ENCODE measurements at places on chromosomes 5 and 9. TPM values are rescaled to one million over a fixed set of nuclear protein-coding genes. Genes with fewer than 3 reads are reported as not detected.
A peak's percentile ranks its signal among the peaks of the same experiment; 100 is the strongest.

The SLC34A3 gene
- 0.71 TPM for polyA plus RNA-seq

The SPATA31A3 gene
- not detected for polyA plus RNA-seq

The PFN3 gene
- polyA plus RNA-seq = not detected

The EDIL3 gene
- polyA plus RNA-seq = 12.1 TPM

The OR2K2 gene
- polyA plus RNA-seq = not detected

The TJP2 gene
- 13.8 TPM for polyA plus RNA-seq

The PPP3R2 gene
- polyA plus RNA-seq = not detected

The PLPP1 gene
- 59.8 TPM for polyA plus RNA-seq

DNA sequence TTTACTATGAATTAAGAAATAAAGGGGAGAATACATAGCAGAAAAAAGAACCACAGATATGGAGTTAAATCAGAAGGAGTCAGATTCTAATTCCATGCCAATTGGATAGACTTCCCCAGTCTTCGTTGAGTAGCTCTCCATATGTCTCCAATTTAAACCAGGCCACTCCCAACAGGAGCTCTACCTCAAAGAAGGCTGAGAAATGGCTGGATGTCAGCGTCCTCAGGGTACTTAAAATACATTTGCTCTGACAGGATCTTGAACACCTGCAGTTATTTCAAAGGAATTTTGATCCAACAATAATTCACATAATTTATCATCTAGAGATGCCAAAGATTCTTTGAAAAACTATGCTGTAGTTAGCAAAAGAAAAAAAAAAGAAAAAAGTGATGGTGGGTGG lies 133.9 kb upstream of the FBN2 start:
- peak; percentile 62 for DNase-seq

DNA sequence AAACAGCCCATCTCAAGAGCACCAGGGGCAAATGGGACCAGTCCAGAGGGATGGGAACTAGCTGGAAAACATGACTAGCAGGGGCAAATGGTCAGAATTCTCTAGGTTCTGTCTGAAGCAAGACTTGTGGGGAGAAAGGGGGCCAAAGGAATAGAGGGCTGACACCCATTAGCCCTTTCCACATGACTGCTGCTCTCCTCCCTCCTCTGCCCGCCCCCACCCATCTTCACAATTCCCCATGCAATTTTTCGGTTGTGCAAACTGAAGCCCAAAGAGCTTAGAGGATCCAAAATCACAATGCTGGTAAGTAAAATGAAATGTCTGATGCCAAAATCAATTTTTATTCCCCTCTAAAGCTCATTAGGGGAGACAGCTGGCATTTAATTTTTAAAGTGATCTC lies 207.1 kb downstream of the DCP2 start:
- DNase-seq = no peak

DNA sequence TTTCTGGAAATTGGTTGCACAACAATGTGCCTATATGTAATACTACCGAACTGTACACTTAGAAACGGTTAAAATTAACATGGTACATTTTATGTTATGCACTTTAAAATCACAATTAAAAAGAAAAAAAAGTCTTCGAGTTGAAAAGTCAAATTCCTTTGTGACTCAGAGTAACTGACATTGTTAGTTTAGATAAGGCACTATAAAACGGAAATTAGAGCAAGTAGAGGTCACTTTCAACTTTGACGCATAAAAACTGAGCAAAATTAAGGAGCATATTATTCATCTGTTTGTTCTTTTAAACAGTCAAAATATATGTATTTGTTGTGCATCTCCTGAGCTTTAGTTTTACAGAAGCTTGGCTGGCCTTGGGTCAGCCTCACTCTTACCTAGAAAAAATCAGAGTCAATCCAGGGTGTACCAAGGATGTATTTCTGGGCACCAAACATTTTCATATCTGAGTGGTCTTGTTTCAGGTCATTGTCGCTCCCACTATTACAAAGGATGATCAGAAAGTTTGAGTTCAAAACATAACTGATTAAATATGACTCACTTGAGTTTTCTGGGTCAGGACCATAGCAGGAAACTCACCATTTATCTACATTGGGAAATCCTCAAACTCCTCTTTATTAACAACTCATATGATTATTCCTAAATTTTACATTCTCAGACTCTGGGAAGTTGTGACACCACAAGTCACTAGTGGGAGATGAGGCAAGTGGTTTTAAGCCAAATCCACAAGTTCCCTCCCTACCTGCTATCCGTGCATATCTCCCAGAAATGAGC lies 160.6 kb downstream of the CCDC192 start:
- no peak for DNase-seq

DNA sequence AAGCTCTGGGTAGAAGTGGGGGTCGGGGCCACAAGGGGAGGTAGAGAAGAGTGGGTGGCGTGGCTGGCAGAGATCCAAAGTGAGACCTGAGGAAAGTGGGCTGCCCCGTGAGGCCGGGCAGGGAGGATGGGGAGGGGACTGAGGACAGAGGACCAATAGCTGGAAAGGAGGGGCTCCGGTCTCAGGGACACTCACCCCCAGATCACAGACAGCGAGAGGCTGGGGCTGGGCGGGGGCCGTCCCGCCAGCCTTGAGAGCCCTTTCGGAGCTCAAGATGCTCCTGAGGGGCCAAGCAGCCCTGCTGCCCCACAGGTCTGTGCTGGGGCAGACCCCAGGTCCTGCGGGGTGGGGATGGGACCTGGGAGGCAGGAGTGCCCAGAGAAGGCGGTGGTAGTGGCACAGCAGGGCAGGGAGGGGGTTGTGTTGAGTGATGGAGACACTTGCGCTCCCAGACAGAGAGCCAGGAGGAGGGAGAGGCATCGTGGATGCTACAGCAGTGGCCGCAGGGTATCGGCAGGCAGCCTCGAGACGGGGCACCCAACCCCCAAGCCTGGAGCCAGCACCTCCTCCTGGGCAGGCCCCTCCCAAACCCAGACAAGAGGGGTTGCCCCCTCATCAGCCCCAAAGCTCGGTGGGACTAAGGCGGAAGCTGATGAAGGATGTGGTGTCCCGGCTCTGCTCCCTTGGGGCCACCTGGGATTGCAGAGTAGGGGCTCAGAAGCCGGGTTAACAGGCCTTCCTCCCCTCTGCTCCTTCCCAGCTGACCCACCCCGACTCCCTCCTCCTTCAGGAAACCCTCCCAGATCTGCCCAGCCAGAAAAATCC lies 3.4 kb downstream of the SARDH start:
- no peak for DNase-seq

DNA sequence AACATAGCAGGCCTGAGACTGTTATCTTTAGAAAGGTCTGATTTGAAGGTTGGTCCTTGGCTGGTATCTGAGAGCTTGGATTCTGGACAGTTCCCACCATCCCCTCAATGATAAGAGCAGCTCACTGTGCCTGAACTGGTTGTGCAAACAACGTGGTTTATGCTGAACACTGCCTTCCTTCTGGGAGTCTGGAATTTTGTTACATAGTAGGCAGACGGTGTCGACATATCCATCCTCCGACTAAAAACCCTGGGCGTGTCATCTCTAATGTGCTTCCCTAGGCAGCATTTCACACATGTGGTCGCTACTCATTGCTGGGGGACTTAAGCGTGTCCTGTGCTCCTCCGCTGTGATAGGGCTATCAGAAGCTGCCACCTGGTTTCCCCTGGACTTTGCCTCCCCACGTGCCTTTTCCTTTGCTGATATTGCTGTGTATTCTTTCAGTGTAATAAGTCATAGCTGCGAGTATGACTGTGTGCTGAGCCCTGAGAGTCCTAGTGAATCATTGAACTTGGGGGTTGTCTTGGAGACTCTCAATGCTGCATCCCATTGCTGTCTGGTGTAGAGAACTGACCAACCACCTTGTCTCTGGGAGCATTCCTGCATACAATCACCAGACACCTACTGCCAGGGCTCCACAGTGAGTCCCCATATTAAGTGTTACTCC lies 119.1 kb upstream of the TBC1D2 start:
- DNase-seq = no peak

- DNase-seq = peak; percentile 22
These were observed 9.7 kb downstream of the ORM2 start for GRCh38 chr9:114339130-114339908.

DNA sequence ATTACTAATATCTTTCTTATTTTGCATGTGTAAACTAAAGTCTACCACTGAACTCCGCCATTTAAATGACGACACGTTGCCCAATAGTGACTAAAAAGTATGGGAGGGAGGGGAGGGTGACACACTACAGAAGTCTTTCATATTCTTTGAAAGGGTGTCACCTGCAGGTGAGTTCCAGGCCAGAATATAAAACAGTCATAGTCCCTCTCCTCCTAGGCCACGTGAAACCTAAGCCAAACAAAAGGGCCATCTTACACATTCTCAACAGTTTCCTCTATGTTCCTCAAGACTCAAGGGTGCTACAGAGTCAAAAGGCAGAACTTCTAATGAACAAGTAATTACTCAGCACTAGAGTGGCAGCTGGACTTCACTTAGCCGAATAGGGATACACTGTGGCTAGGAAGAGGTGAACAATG lies 6.4 kb downstream of the CEMIP2 start:
- DNase-seq = no peak

GRCh38 chr5:177310757-177311391 lies 824 bp downstream of the MXD3 start:
- no peak for DNase-seq

GRCh38 chr9:110769667-110770066 lies 101.1 kb downstream of the MUSK start:
- DNase-seq = no peak

DNA sequence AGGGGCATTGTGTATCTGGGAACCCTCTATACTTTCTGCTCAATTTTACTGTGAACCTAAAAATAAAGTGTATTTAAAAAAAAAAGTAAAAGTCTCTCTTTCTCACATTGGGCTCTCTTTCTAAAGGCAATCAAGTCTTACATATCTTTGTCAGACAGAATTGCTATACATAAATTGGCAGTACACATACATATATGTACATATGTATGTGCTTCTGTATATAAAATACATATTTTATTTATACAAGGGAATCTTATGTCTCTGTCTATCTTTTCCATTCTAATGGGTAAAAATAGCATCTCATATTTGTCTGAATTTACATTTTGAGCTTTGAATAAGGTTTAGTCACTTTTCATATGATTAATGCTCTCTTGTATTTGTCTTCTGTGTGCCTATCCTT lies 348.8 kb downstream of the SPATA31D1 start:
- no peak for DNase-seq

GRCh38 chr9:37290940-37291485 lies 131.5 kb upstream of the GRHPR start:
- no peak for DNase-seq

- no peak for DNase-seq
These were observed 1206.7 kb downstream of the CDH12 start for GRCh38 chr5:21646469-21646868.

DNA sequence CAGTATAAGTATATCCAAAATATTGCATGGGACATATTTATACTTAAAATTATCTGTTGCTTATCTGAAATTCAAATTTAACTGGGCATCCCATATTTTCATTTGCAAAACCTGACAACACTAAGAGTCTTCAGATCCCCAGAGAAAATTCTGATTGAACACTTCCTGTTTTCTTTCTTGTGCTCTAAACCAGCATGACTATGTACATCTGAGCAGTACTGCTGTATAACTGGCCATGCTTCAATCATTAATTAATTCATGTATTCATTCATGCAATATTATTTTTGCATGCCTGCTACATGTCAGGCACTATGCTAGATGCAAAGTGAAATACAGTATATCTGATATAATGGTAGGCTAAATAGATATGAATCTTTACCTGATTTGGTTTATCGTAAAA lies 461.2 kb downstream of the TLR4 start:
- DNase-seq = no peak

GRCh38 chr5:3303777-3304176 lies 291.9 kb upstream of the IRX1 start:
- DNase-seq = peak; percentile 62

DNA sequence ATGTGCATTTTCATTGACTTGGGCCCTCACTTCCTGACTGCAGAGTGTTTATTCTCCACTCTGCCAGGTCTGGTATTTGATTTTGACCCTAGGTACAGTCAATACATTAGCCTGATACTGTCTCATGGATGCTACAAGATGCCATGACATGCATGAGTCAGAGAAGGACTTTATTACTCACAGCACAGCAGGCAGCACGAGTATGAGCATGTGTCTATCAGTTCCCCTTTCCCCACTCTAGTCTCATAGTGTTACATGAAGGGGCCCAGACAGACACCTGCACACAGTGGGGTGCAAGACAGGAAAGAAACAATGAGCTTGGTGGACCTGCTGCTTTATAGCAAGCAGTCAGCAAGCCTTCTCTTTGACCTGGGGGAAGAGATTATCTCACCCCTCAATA lies 19.6 kb downstream of the ITGA2 start:
- DNase-seq = no peak

DNA sequence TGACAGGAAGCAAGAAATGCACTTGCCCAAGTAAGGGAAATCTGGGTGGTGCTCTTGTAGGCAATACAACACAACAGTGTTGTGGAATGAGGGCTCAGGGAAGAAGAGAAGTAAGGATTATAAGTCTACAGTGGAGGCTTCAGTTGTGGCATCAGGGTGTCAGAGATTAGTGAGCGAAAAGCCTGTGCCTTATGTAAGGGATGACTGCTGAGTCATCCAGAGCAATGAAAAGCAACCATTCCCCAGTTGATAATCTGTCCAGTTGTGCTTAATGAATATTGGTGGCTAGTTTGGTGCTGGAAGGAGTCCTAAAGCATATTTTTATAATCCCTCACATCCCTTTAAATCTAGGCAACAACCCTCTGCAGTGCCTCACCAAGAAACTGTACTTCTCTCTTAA lies 42.0 kb downstream of the FBXO38 start:
- no peak for DNase-seq

DNA sequence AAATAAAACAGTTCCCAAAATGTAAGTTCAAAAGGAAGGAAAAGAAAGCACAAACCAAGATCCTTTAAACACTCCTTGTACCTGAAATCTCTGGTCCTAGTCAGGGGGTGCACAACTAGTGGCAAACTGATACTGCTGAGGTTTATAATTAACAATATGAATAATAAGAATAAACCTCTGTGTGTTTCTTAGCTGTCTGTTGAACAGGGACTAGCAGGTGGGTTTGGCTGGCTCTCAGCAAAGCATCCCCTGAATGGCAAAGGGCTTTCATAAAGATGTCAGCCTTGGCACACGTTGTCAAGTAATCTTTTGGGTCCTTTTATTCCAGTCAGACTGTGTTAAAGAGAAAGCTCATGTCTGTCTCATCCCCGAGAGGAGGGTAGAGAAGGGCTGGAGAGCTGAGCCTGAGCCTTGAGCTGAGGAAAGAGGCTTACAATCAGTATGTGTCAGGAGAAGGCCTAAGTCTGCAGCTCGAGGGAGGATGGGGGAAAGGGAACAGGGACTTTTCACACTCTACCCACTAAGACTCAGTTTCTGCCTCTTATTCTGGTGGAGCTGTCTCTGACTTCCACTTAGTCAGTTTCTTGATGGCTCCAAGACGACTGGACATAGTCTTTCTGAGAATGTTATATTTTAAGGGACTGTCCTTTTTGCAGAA lies 123.0 kb downstream of the GALNT10 start:
- no peak for DNase-seq

- no peak for DNase-seq
These were observed 51.8 kb downstream of the BASP1 start for GRCh38 chr5:17269201-17269600.

Data from muscle of back (tissue), 13 donors.